ENCODE measurements at places on chromosomes 5 and 9.

DNA sequence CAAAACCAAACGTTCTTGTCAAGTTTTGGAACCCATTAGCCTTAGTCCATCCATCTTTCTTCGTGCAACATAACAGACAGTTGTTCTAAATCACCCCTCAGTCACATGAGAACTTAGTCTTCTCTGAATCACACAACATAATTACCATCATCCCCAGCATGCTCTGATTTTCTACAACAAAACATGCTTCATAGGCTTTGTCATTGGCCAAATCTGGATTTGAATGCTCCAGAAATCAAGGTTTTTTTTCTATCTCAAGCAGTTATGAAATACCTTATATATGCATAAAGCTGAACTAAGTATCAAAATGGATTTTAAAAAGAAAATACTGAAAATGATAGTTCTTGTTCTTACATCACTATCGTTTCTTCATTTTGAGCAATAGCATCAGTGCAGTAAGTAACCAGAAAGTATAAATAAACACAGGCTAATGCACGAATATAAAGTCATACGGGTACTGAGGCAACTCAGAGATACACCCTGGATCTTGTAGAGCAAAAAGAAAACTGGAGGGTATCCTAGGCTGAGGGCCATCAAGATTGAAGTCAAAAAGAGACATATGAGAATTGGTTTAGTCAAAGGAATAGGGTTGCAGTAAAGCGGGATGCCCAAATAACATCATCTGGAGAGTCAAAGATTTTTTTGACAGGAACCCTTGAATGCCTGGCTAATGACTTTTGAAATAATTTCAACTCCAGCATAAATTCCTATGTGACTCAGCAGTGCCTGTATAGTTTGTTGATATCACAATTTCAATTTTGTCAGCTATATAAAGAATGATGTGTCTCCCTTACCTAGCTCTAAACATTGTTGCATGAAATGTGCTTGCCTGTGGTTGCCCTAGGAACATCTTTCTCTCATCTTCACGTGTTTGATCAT, 164.7 kb downstream of the ADAMTSL1 start:
- no peak for DNase-seq

DNA sequence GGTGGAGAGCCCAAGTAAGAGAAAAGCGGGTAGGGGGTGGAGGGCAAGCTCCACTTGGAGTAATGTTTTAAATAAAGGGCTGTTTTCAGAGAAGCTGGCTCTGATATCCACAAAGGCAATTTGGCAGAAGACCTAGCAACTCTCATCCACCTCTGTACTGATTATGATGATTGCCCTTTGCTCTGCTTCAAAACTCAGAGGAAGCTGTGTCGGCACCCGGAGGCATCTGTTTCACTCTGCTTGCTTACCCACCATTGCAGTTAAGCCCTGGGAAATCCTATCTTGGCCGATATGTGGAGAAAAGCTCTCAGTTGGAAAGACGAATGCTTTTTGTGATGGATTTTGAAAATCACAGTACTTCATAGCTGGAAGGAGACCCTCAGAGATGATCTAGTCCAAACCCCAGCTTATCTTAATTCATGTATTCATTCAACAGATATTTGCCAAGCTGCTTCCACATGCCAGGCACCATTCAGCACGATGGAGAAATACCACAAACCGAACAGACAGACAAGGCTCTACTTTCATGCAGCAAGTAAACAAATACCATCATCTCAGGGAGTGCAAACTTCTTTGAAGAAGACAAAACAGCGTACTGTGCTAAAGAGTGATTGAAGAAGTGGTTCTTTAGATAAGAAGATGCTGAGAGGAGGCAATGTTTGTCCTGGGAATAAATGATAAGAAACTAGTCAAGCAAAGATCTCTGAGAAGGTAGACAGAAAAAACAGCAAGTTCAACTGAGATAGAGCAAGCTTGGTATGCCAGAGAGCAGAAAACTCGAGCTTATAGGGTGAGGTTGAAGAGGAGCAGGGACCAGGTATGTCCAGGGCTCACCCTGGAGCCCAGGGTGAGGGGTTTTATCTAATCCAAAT, 140.4 kb upstream of the SPDL1 start:
- DNase-seq, result no peak

- no peak for DNase-seq
Measured at GRCh38 chr5:147601652-147602051, 91.8 kb upstream of the DPYSL3 start.

DNA sequence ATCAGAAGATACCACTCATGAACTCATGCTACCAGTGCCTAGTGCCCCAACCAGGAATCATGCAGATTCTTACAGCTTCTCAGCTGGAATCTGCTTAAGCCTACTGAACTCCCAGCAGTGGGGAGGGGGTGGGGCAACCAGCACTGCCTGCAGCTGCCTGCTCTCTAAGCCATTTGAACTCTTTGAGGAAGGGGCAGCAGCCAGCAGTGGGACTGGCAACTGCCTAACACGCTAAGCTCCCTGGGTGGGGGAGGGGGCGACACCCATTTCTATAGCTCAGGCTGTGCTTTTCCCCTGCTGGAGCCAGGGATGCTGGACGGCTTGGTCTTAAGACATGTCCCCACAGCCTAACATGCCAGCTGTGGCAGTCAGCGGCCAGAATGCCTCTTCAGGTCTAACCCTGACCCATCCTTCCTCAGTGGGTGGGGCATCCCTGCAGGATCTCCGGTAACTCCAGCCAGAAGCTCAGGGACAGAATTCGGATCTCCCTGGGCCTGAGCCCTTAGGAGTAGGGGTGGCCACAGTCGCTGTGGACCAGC, 889.7 kb downstream of the CDH9 start:
- no peak for DNase-seq

DNA sequence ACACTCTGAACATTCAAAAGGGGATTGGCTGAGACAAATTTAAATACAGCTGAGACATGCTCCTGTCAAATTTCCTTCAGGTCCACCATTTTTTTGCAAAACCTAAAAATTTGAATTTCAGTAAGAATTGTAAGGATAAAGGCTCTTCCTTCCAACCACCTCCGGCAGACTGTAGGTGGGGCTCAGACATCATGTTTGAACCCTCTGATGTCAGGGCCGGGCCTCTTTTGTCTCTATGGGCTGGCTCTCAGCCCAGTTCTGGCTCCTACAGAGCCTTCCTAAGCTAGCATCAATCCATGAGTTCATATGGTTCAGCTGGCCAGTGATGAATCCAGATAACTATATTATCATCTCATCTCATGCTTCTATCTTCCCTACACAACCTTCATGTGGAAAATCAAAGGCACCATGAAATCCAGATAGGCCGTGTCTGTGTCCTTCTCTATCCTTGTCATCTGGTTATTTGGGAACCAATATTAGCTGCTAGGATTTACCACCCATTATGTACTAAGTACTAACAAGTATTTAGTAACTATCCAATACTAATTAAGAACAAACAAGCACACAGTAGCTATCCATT, 44.2 kb downstream of the NIPSNAP3B start:
- no peak for DNase-seq

GRCh38 chr9:120937596-120937995, 11.0 kb upstream of the TRAF1 start:
- DNase-seq, result no peak

- DNase-seq, result no peak
Measured at GRCh38 chr5:73564675-73565074, 764 bp downstream of the ANKRA2 start.

GRCh38 chr5:107384256-107384655, 286.5 kb downstream of the EFNA5 start:
- no peak for DNase-seq

GRCh38 chr9:96483733-96484390, 33.9 kb downstream of the HABP4 start:
- no peak for DNase-seq

DNA sequence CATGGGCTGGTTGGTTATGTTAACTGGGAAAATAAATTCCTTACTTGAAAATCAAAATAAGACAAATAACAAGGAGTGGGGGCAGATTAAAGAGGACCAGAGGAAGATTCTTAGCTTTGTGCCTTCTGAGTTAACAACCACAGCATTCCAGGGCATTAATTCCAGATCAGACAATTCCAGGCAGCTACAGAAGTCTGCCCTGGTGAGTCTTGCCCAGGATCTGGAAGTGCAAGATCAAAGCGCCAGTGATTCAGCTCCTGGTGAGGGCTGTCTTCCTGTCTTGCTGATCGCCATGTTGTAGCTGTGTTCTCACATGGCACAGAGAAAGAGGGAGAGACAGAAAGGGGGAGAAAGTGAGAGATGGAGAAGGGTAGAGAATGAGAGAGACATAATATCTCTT, 65.6 kb downstream of the ANXA2R start:
- no peak for DNase-seq

DNA sequence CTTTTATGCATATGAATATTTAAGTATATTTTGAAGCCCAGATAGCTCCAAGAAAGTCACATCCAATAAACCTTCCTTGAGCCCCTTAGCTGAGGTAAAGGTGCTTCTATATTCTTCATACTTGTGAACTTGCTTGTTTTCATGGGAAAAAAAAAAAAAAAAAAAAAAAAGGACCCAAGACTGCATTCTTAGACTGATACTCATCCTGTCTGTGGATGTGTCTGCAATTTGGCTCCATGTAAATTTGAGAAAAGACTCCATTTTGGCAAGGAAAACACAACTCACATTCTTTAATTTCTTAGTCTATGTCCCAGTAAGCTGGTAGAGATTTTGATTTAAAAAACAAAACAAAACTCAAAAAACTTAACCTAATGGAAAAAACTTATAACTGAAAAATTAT, 238.3 kb downstream of the FBXL17 start:
- DNase-seq, result no peak

DNA sequence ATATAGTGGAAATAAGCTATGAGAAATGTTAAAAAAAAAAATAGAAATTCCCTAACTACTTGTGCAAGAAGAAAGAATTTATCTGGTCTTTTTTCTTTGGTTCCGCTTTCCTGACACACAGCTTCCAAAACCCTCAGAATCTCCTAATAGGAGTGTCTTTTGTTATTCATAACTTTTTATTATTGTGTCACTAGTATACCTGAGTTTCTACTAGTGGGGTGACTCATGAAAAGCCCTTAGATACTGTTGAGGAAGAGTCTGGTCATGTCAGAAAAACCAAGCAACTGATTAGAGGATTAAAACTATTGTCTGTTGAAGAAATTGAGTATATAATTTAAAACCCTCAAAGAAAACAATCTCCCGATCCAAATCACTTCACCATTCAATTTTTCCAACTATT, 152.8 kb upstream of the IFNE start:
- DNase-seq, result no peak

DNA sequence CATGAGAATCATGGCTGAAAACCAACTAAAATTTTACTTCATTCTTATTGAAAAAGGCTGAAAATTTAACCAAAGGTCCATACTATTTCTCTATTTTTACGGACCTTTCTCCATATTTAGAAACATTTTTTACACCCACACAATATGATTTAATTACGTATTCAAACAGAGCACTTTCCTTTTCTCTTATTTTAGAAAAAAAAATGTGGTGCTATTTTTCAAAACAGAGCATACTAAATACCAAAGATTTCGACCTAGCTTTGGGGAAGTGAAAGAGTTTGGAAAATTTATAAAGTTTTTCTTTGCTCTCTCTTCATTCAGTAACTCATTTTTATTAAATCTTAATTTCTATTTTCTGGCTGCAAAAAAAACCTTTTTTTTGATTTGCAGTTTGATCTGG, 38.1 kb downstream of the RNF145 start:
- DNase-seq, result no peak

- no peak for DNase-seq
Measured at GRCh38 chr9:118316831-118317343, 612.7 kb downstream of the TLR4 start.

DNA sequence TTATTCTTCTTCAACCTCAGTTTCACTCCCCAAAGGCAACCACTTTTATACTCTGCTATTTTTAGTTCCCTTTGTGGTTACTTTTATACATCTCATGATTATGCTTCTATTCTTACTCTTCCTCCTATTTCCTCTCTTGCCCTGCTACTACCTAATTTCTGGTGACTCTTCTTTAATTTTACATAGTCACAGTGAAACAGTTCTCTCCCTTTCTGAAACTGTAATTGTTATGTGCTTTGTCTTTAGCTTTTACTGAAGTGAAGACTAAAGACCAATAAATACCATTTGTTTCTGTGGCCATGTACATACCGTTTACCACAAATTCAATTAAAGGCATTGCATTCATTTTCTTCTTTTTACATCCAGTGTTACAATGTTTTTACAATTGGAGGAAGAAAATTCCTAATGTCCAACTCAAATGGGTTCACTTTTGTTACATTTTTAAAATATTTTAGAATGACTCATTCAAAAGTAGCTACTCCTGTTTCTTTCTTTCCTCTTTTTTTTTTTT, 410.6 kb downstream of the PSAT1 start:
- DNase-seq, result no peak

DNA sequence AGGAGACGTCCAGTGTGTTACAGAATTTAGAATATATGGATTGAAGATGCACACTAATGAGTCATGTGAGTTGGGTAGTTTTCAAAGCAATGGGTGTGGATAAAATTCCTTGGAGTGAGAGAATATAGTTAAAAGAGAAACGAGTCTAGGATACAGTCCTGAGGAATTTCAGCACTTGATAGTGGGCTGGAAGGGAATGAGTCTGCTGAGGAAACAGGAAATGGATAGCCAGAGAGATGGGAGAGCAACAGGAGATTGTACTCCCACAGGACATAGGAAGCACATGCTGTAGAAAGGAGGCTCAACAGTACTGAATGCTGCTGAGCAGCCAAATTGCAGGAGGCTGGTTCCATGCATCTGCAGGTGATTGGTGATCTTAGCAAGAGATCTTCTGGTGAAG, 68.1 kb downstream of the FBN2 start:
- no peak for DNase-seq

DNA sequence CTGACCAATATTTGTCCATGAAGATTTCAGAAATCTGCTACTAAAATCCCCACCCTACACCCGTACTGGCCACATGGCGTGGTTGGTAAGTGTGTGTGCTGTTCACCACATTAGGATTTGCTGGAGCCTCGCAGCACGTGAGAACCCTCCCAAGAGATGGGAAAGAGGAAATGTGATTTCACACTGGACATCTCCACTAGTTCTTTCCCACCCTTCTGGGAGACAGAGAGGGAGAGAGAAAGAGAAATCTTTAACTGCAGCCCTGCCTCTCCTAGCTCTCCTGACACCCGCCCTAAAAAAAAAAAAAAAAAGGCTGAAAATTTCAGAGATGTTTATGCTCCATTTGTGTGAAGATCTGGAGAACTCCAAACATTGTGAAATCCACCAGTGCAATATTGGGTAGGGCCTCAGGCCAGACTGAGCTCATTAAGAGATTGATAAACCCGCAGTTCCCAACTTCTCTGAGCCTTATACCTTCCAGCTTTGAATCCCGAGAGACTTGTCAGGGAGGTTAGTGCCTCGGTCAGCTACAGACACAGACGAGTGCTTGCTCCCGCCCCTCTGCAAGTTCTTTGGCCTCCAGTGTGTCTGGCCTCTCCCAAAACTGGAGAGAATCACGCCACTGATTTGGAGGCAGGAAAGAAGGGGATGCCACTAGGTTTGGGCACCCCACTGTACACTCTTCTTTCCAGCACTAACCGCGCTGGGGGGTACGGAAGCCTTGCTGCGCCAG, 1.9 kb downstream of the SPRY4 start:
- DNase-seq, result no peak

Measured in cerebellar nuclear complex (tissue), 1 donor.